ENCODE measurements at places on chromosomes 6 and 20.

DNA sequence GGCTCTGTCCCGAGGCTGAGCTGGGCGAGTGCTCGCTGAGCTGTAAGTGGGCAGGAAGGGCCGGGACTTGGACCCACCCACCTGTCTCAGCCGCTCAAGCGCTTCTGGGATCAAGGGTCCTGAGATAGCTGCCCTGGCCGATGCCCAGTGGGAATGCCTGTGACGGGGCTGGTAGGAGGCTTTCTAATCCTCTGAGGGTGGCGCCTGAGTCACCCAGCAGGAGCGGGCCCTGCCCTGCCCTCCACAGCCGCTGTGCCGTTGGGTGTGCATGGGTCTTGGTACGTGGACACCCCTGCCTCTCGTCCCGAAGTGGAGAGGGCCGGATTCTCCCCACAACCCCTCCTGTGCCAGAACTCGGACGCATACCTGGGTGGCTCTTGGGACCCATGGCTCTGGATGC, 43.1 kb upstream of the GATA5 start:
- DNase-seq: no peak

DNA sequence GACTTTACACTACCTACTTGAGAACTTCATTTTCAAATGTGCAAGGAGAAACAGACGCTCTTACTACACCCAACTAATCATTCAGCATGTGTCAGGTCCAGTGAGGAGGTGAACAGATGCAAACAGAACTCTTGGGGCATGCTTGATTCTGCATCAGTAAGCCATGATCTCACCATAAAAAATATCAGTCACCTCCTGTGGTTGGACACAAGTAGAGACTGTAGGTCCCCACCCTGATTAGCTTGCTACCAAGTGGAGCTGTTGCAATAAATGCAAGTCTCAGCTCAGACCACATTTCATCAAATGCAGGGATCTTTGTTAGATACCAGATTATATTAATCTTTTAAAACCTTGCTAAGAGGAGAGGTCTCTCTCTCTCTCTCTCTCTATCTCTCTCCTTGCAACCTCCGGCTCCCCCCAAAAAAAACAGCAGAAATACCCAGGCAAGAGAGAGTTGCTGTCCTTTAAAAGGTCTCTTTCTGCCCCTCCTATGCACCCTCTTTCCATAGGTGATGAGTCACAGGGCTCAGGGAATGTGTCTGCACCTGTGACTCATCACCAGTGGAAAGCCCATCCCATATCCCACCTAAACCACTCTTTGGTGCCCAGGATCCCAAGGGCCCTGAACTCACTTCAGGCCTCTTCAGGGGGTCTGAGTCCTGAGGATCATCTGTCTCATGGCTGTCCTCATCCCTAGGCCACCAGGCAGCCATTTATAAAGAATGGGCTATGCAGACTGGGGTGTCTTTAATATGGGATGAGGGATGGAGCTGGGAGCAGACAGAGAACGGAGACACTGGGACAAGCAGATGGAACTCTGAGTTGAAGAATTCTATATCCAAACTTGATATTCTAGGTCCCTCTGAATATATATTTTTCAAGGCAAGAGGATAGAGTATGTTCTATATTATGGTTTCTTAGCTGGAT, 154.5 kb downstream of the QRSL1 start:
- DNase-seq: no peak

- no peak for DNase-seq
Measured at GRCh38 chr20:46945465-46945864, 50.8 kb downstream of the EYA2 start.

DNA sequence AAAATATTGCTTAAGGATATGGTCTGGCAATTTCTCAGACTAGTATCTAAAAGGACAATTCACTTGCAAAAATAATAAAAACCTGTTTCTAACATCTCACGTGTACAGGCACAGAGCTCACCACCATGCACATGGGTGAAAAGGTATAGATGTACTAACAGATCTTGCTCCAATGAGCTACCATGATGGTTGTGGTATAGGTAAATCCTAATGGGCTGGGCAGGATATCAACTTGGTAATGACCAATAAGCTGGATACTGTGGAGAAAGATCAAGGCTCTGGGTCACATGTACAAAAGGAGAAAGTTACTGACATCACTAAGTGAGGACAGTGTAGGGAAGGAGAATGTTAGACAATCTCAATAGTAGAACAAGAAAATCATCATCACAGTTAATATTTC, 111.0 kb upstream of the NUP153 start:
- DNase-seq: no peak

DNA sequence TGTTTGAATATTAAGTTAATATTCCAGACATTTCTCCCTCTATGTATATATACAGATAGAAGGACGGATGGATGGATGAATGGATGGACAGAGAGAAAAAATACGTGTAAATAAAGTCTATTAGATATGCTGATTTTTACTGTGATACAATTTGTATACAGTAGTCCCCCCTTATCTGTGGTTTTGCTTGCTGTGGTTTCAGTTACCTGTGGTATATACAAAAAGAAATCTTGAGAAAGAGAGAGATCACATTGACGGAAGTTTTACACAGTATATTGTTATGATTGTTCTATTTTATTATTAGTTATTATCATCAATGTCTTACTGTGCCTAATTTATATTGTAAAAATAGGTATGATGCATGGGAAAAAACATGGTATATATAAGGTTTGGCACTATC, 290.2 kb downstream of the UTRN start:
- no peak for DNase-seq
